Activated T-helper 17 cell treated with anti-CD3 and anti-CD28 coated beads, Interleukin-2, amount 50 U/mL, for 72 hours (primary cell): ENCODE measurements at places on chromosomes 6 and 20. TPM values are rescaled to one million over a fixed set of nuclear protein-coding genes. Genes with fewer than 3 reads are reported as not detected.

Gene GID8
- 34.6 TPM for total RNA-seq

Gene SYCP2
- total RNA-seq = 2.5 TPM

Gene DNAH8
- total RNA-seq = 0.03 TPM

Gene TCP11
- not detected for total RNA-seq

Gene SLC22A7
- not detected for total RNA-seq

Gene BCAS1
- 0.11 TPM for total RNA-seq

Gene CCN5
- not detected for total RNA-seq

Gene OR2H1
- not detected for total RNA-seq

Gene COL21A1
- not detected for total RNA-seq

Gene TRERF1
- 32.4 TPM for total RNA-seq

Gene CPXM1
- total RNA-seq = 0.69 TPM

DNA sequence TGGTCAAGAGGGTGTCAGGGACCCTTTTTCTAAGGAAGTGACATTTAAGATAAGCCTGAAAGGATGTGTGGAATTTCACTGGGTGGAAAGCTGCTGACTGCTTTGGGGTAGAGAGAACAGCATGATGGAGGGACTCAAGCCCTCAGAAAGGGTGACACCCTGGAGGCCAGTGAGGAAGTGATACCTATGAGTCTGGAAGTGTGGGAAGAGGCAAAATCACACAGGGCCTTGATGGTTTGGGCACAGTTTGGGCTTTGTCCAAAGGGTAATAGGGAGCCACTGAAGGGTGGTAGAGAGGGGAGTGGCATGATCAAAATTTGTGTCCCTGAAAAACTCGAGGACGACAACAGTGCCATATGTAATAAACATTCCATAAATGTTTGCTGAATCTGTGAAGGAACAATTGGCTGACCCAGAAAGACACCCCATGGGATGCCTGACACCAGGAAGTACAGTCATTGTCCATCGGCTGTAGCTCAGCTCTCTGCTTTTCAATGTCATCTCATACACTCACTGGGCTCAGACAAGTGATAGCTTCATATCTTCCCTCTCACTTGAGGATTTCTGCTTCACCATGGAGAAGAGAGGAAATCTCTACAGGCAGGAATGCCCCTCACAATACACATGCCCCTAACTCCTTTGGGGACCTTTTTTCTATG is 21.3 kb downstream of the CASS4 start:
- H3K4me1 ChIP-seq = peaks cover 21% of the 10 kb centered on the region
- H3K27ac ChIP-seq = no peak overlapping the region
- H3K4me3 ChIP-seq = no peak overlapping the region
- H3K36me3 ChIP-seq = no peaks in the 10 kb centered on the region
- H3K27me3 ChIP-seq = no peaks in the 10 kb centered on the region
- no peak for ATAC-seq

DNA sequence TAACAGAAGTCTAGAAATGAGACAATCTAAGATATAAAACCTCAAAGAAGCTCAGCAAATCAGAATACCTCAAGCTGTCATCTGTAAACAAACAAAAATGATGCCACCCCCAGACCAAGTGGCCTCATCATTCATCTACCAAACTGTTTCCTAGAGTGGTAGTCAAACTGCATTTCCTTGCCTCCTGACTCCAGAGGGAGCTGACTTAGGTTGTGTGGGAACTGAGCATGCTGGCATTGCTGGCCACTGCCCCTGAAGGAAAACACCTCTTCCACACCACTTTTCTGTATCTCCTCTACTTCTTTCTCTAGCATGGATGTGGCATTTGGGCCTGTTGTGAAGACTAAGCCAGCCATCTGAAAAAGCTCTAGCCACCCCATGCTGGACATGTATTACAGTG is 56.3 kb downstream of the ZHX3 start:
- no peaks in the 10 kb centered on the region for H3K4me1 ChIP-seq
- ATAC-seq = no peak
- H3K27me3 ChIP-seq = no peaks in the 10 kb centered on the region
- no peak overlapping the region for H3K4me3 ChIP-seq

DNA sequence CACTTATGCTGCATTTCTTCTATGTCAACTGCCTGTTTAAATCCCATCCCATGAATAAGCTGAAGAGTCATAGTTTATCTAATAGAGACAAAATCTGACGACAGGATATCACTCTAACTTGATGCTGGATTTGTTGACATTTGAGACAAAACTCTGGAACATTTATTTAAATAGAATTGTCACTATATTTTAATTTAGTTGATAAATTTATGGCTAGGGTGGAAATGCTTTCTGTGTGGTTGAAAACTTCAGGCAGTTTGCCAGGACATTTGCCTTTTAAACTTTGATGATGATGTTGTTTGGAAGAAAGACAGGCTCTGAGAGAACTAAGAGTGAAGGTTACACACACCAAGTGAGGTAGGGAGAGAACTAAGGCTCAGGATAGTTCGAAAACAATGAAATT is 68.1 kb downstream of the GJA1 start:
- no peak overlapping the region for H3K4me3 ChIP-seq
- no peaks in the 10 kb centered on the region for H3K36me3 ChIP-seq
- peaks cover 3% of the 10 kb centered on the region for H3K4me1 ChIP-seq
- H3K27me3 ChIP-seq = no peaks in the 10 kb centered on the region
- ATAC-seq = no peak
- no peak overlapping the region for H3K27ac ChIP-seq

DNA sequence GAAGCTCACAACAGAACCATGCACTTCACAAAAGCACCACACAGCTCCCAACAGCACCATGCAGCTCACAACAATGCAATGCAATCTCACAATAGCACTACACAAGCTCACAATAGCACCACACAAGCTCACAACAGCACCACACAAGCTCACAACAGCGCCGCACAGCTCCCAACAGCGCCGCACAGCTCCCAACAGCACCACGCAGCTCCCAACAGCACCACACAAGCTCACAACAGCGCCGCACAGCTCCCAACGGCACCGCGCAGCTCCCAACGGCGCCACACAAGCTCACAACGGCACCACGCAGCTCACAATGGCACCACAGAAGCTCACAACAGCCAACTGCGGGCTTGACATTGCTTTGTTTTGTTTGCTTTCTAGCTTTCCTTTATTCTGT is 198.1 kb downstream of the DLL1 start:
- peaks cover 16% of the 10 kb centered on the region for H3K4me1 ChIP-seq
- peaks cover 13% of the 10 kb centered on the region for H3K36me3 ChIP-seq
- no peak overlapping the region for H3K4me3 ChIP-seq
- no peak overlapping the region for H3K27ac ChIP-seq
- ATAC-seq = no peak

GRCh38 chr20:58482416-58482815 is 32.8 kb downstream of the APCDD1L start:
- H3K4me1 ChIP-seq = no peaks in the 10 kb centered on the region
- H3K36me3 ChIP-seq = peaks cover 6% of the 10 kb centered on the region
- H3K27ac ChIP-seq = no peak overlapping the region

GRCh38 chr6:106287215-106287614 is 38.3 kb downstream of the ATG5 start:
- no peaks in the 10 kb centered on the region for H3K27me3 ChIP-seq
- H3K4me3 ChIP-seq = no peak overlapping the region
- H3K4me1 ChIP-seq = peaks cover 10% of the 10 kb centered on the region
- H3K27ac ChIP-seq = no peak overlapping the region

DNA sequence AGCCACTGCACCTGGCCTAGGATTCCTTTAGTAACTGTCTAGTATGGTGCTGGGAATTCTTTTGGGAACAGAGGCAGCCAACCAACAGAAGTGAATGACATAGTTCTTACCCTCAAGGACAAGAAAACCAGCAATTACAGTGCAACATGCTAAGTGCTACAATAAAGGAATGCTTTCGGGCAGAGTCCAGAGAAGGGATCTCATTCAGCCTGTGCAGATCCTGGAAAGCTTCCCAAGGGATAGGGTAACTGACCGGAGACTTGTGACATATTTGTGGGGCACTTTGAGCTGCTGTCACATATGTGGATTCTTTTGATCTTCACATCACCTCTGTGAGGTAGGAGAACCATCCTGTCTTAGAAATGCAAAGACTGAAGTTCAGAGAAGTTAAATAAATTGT is 46.8 kb downstream of the C6orf15 start:
- H3K4me3 ChIP-seq = no peak overlapping the region
- ATAC-seq = no peak
- no peaks in the 10 kb centered on the region for H3K36me3 ChIP-seq
- H3K27me3 ChIP-seq = peaks cover 5% of the 10 kb centered on the region

- no peak overlapping the region for H3K4me3 ChIP-seq
- ATAC-seq = no peak
- no peaks in the 10 kb centered on the region for H3K27me3 ChIP-seq
- peaks cover 11% of the 10 kb centered on the region for H3K36me3 ChIP-seq
- H3K4me1 ChIP-seq = peaks cover 16% of the 10 kb centered on the region
These were observed 167.4 kb upstream of the OLIG3 start for GRCh38 chr6:137661601-137662000.

GRCh38 chr6:7085911-7086310 is 21.9 kb upstream of the RREB1 start:
- ATAC-seq = no peak
- H3K27ac ChIP-seq = no peak overlapping the region
- H3K4me3 ChIP-seq = no peak overlapping the region
- peaks cover 26% of the 10 kb centered on the region for H3K4me1 ChIP-seq

- H3K36me3 ChIP-seq = peaks cover 75% of the 10 kb centered on the region
- H3K4me3 ChIP-seq = peak overlapping the region; percentile 96
- no peaks in the 10 kb centered on the region for H3K27me3 ChIP-seq
- peaks cover 26% of the 10 kb centered on the region for H3K4me1 ChIP-seq
These were observed 1.9 kb downstream of the APOM start for GRCh38 chr6:31657406-31658157.

DNA sequence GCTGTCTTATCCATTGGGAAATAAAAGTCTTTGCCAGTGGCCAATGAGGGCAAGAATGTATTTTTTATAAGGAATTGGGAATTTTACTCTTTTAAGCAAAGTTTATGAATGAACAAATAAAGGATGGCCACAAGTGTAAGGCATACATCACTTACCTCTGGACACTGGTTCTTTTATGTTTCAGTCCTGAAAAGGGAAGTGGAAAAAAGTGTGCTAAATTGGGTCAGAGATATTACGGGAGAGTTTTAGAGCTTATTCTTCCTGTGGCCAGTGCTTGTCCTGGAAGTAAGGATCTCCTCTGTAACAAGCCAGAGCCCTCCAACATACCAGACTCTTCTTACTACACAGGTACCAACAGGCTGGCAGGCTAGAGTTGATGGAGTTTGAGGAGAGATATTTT is 22.5 kb upstream of the RIPK1 start:
- no peak for ATAC-seq
- H3K4me1 ChIP-seq = no peaks in the 10 kb centered on the region
- H3K27ac ChIP-seq = no peak overlapping the region
- H3K27me3 ChIP-seq = no peaks in the 10 kb centered on the region

DNA sequence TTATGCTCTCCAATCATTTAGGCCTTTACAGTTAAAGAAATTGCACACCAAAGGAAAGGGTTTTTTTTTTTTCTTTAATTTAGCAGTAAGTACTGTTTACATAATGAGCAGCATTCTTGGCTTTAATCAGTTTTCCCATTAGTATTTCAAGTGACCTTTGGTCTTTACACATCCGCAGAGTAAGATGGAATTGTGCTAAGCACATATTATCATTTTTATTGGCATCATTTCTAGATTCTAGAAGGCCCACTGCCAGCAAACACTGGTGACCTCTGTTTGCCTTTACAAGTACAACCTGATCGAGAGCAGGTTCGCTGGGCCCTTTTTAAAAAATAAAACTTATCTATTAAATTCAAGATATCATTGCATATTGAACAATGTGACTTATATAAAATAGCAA is 104.3 kb downstream of the ADGRG6 start:
- no peak overlapping the region for H3K27ac ChIP-seq
- H3K36me3 ChIP-seq = no peaks in the 10 kb centered on the region
- no peak for ATAC-seq
- H3K4me3 ChIP-seq = no peak overlapping the region
- peaks cover 4% of the 10 kb centered on the region for H3K27me3 ChIP-seq

DNA sequence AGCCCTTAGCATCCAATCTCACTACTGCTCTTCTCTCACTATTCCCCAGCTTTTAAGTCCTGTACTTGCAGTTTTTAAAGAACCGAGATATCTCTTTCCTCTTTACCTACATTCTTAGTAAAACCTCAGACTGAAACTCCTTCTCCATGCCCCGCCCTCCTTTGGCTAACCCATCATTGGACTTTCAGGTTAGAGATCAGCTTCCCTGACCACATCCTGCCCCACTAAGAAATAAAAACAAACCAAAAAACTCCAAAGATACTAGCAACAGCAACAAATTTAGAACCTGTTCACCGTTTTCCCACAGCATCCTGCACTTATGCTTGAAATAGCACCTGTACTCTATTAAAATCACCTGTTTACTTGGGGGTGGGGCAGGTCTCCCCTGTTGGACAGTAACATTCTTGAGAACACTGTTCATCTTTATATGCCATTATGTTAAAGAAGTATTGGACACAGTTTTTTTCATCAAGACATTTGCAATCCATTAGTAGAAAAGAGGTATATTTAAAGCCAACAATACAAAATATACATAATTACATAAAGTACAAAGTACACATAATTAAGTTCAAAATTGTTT is 16.3 kb upstream of the SMAP1 start:
- H3K27me3 ChIP-seq = no peaks in the 10 kb centered on the region
- peak; percentile 99 for ATAC-seq
- peaks cover 22% of the 10 kb centered on the region for H3K4me1 ChIP-seq
- H3K36me3 ChIP-seq = no peaks in the 10 kb centered on the region

DNA sequence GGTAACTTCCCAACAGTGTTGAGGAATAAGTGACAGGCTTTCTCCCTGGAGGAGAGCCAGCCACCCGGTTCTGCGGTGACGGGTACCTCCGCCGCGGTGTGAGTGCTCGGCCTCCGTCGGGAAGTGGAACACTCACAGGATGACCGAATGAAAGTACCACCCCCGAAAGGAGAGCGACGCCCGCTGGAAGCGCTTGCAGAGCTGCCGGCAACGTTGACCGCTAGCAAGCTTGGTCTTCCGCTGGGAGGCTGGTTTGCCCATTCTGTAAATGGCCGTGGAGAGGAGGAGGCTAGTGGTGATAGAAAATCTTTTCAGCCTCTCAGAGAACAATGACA is 614 bp upstream of the TMEM242 start:
- ATAC-seq = peak; percentile 39
- peaks cover 9% of the 10 kb centered on the region for H3K36me3 ChIP-seq
- peaks cover 16% of the 10 kb centered on the region for H3K27me3 ChIP-seq
- peak overlapping the region; percentile 90 for H3K4me3 ChIP-seq
- H3K27ac ChIP-seq = peak overlapping the region; percentile 90
- peaks cover 17% of the 10 kb centered on the region for H3K4me1 ChIP-seq

- no peaks in the 10 kb centered on the region for H3K4me1 ChIP-seq
- H3K4me3 ChIP-seq = no peak overlapping the region
- no peaks in the 10 kb centered on the region for H3K36me3 ChIP-seq
- H3K27me3 ChIP-seq = peaks cover 26% of the 10 kb centered on the region
- no peak overlapping the region for H3K27ac ChIP-seq
These were observed 22.4 kb downstream of the JAG1 start for GRCh38 chr20:10651227-10651990.

GRCh38 chr6:138007014-138007472 is 100.2 kb downstream of the PERP start:
- no peaks in the 10 kb centered on the region for H3K27me3 ChIP-seq
- no peak overlapping the region for H3K27ac ChIP-seq
- H3K4me1 ChIP-seq = no peaks in the 10 kb centered on the region
- no peak overlapping the region for H3K4me3 ChIP-seq
- no peaks in the 10 kb centered on the region for H3K36me3 ChIP-seq

- H3K4me3 ChIP-seq = no peak overlapping the region
- no peaks in the 10 kb centered on the region for H3K36me3 ChIP-seq
- H3K27ac ChIP-seq = no peak overlapping the region
- no peak for ATAC-seq
These were observed 1129.5 kb downstream of the EPHA7 start for GRCh38 chr6:92289831-92290230.
